ENCODE measurements at places on chromosomes 5 and 9. TPM values are rescaled to one million over a fixed set of nuclear protein-coding genes. Genes with fewer than 3 reads are reported as not detected.

- no peak overlapping the region for H3K4me3 ChIP-seq
- no peak for DNase-seq
- no peaks in the 10 kb centered on the region for H3K4me1 ChIP-seq
These were observed 16.7 kb downstream of the GCNT1 start for GRCh38 chr9:76475686-76476085.

DNA sequence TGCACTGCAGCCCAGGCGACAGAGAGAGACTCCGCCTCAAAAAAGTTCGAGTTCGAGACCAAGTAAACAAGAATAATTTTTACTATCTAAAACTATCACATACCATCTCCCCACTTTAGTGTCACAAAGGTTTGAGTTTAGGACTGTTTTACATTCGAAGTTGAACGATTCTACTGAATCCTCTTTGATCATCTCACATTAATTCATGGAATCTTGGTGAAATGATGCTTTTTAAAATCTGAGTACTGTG is 715 bp upstream of the RPS6 start:
- H3K27ac ChIP-seq = peak overlapping the region; percentile 84
- peaks cover 13% of the 10 kb centered on the region for H3K4me1 ChIP-seq
- H3K27me3 ChIP-seq = no peaks in the 10 kb centered on the region
- H3K4me3 ChIP-seq = peak overlapping the region; percentile 89

GRCh38 chr9:125789196-125789595 is 42.0 kb downstream of the PBX3 start:
- H3K27me3 ChIP-seq = no peaks in the 10 kb centered on the region
- H3K4me1 ChIP-seq = no peaks in the 10 kb centered on the region
- no peak overlapping the region for H3K27ac ChIP-seq
- no peak overlapping the region for H3K4me3 ChIP-seq
- H3K36me3 ChIP-seq = no peaks in the 10 kb centered on the region

DNA sequence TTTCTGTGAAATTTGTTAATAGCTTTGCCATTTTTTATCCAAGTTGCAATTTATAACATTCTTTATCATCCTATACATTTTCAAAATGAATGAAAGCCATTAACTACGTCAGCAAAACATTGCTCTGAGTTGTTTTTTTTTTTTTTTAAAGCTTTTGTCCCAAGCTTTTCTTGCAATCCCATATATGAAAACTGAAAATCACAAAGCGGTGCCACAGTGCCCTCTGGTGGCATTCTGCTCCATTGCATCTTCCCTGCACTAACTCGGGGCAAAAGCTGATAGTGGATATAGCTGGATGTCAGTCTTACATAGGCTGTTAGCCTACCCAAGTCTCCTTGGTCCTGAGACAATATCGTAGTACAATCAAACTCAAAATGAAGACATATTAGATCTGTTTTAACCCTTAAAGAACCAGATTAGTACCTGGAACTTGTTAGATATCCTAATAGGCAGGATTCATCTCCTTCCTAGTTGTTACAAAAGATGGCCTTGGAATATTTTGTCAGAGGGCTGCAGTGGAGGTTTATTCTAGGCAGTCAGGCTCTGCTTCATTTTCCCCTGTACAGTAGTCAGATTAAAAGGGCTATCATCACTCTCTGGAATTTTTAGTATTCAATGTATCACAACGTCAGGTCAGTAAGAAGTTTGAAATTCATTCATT is 669.9 kb downstream of the PTPRD start:
- H3K36me3 ChIP-seq = no peaks in the 10 kb centered on the region
- no peaks in the 10 kb centered on the region for H3K27me3 ChIP-seq
- no peak overlapping the region for H3K4me3 ChIP-seq
- DNase-seq = peak; percentile 24
- no peak overlapping the region for H3K27ac ChIP-seq
- no peaks in the 10 kb centered on the region for H3K4me1 ChIP-seq

DNA sequence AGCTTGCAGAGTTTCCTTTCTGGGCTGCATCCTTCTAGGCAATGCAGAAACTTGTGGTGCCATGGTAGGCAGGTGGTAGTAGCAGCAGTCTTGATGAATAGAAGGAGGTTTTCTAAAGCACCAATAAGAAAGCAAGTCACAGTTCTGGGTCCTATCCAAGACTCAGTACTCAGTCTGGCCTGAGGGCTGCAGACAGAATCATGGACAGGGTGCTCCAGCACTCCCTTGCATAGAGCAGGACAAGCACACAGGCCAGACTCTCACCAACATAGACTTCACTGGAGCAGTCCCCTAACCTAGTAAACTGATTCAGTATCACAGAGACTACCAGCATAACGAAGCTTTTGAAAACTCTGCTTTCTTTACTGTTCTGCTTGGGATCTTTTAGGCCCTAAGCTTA is 134.0 kb upstream of the RUSC2 start:
- no peak for DNase-seq
- H3K36me3 ChIP-seq = no peaks in the 10 kb centered on the region
- no peak overlapping the region for H3K4me3 ChIP-seq
- H3K27me3 ChIP-seq = no peaks in the 10 kb centered on the region

- no peak for DNase-seq
- H3K27ac ChIP-seq = no peak overlapping the region
- H3K4me3 ChIP-seq = no peak overlapping the region
- H3K27me3 ChIP-seq = no peaks in the 10 kb centered on the region
These were observed 361.1 kb downstream of the DEPDC1B start for GRCh38 chr5:60338846-60339245.

DNA sequence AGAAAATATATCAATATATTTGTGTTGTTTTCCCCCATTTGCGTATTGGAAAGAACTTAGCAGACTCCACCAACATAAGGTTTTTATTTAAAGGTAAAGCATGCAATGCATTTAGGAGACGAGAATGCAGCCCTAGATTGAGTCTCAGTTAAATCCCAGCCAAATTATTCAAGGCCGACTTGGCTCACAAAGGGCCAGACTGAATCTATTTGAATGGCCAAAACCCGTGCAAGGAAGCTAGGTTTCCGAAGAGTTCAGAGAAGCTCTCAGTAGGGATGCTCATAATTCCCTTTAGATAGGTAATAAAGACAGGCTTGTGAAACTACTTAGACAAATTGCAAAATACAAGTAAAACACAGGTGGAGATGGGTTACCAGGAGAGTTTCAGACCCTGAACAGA is 520.3 kb downstream of the CDH9 start:
- no peak overlapping the region for H3K4me3 ChIP-seq
- no peaks in the 10 kb centered on the region for H3K27me3 ChIP-seq
- DNase-seq = no peak
- no peaks in the 10 kb centered on the region for H3K36me3 ChIP-seq
- no peaks in the 10 kb centered on the region for H3K4me1 ChIP-seq
- no peak overlapping the region for H3K27ac ChIP-seq

- H3K4me1 ChIP-seq = no peaks in the 10 kb centered on the region
- H3K27ac ChIP-seq = no peak overlapping the region
- H3K4me3 ChIP-seq = no peak overlapping the region
- no peaks in the 10 kb centered on the region for H3K36me3 ChIP-seq
- DNase-seq = no peak
These were observed 119.0 kb downstream of the SV2C start for GRCh38 chr5:76202182-76202581.

DNA sequence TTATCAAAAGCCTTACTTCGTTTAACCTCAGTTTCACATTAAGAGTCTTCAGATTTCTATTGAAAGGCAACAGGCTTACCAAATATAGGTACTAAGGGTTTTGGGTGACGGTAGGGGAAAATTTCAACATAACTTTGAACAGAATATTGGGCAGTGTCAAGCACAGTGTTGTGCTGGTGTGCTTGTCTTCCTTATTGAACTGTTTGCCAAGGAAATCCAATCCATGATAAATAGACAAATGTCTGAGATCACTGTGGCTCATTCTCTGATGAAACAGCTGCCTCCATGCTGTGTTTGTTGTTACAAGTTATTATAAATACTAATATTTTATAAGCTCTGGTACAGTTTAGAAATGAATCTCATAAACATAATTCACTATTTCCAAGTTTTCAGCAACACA is 730.1 kb downstream of the NR2F1-AS1 start:
- H3K27me3 ChIP-seq = no peaks in the 10 kb centered on the region
- no peaks in the 10 kb centered on the region for H3K4me1 ChIP-seq
- no peak overlapping the region for H3K4me3 ChIP-seq
- DNase-seq = no peak
- H3K27ac ChIP-seq = no peak overlapping the region
- no peaks in the 10 kb centered on the region for H3K36me3 ChIP-seq

- no peak overlapping the region for H3K4me3 ChIP-seq
- no peaks in the 10 kb centered on the region for H3K27me3 ChIP-seq
- no peaks in the 10 kb centered on the region for H3K36me3 ChIP-seq
- DNase-seq = no peak
- H3K27ac ChIP-seq = no peak overlapping the region
These were observed 226.3 kb downstream of the SMARCA2 start for GRCh38 chr9:2241461-2241835.

MED7 gene
- 18.5 TPM for total RNA-seq

BNC2 gene
- total RNA-seq = not detected

CCDC192 gene
- not detected for total RNA-seq

WNT8A gene
- not detected for total RNA-seq
